ENCODE measurements at places on chromosomes 1 and 21.

DNA sequence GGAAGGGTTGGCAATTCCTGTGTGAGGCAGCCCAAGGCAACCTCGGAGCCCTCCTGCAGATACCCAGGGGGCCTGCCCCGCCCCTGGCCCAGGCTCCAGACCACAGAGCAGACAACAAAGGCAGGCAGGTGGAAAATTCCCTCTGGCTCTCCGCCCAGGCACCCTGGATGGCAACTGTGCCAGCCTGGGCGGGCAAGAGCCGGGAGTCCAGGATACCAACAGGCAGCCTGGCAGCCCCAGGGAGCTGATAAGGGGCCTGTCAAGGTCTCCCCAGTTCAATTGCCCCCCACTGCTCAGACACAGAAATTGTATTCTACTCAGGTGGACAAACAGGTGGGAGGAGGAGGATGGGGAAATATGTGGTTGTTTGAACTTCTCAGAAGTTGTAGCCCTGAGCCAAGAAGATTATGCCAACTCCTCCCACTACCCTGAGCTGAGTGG is 15.4 kb upstream of the GPR37L1 start:
- DNase-seq = no peak

GRCh38 chr21:39715804-39716397 is 29.1 kb upstream of the IGSF5 start:
- peak; percentile 55 for DNase-seq

DNA sequence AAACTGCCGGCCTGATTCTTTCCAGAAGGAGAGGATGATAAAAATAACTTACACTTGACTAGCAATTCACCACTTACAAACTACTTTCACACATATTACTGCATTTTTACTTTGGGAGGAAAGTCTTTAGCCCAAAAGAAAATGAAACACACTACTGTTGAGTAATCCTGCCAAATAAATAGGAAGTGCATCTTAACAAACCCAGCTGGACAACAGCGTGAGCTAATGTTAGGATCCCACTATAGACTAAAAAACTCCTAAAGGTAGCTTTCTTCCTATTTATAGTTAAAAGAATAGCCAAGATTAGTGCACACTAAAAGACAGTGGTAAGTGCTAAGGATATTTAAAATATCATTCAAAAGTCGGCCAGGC is 83.8 kb downstream of the HSF2BP start:
- DNase-seq = no peak

GRCh38 chr1:10888291-10888690 is 91.8 kb upstream of the CASZ1 start:
- DNase-seq = no peak

DNA sequence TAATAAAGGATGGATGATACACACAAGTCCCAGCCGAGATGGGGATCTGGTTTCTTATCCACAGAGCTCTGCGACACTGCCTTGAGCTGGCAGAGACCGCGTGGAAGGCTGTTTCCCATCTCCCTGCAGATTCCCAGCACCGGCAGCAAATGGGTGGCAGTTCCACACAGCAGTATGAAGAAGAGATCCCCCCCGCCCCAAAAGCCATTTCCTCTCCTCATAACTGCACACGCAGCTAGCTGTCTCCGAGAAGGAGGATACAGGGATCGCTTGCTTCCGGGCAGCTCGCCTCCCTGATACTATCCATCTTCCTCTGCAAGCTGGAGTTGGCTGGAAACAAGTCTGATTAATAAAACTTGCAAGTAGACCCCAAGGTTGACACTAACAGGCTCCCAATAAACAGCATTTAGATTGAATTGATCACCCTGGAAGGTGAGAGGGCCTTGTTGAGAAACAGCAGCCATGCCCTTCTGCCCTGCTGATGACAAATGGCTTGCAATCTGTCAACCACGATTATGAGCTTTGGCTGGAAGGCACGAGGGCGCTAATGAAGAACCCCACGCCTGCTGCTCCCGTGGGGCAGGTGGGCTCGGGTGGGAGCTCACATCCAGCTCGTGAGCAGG is 642.3 kb downstream of the AJAP1 start:
- DNase-seq = no peak

DNA sequence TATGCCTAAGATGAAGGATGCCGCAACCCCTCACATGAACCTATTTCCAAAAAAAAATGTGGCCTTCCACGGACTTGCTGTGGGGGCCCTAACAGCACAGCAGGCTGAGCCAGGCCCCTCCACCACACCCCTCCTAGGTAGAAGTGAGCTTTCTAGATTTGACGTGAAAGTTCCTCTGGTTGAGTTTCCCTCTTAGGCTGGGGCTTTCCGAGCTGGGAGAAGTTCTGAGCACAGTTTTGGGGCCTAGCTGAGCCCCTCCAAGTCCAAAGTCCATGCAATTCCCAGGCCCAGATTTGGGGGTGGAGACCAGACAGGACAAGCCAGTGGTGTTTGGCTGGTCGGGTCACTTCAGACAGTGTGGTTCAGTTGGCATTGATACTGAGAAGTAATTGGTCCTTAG is 13.8 kb upstream of the PHLDA3 start:
- DNase-seq = no peak

GRCh38 chr21:18524097-18524880 is 120.7 kb upstream of the TMPRSS15 start:
- DNase-seq = no peak

DNA sequence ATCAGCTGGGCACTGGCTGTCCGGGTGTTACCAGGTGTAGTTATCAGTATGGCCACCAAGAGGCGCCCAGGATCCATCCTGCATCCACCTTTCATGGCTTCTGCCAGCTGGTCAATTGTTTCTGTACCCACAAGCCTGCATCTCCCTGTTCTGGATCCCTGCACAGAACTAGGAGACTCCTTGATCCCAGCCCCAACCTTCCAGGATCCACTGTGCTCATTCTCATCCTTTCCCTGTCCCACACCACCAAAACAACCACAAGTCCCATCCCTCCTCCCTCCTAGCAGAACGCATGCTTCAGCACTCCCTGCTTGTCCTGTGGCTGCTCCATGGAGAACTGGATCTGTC is 27.2 kb upstream of the FOXE3 start:
- peak; percentile 65 for DNase-seq
